ENCODE measurements at places on chromosomes 3 and 15.

GRCh38 chr3:171122240-171122639 lies 95.7 kb upstream of the SLC2A2 start:
- no peak for DNase-seq

- DNase-seq: no peak
Observed at GRCh38 chr3:116476691-116477090, 31.4 kb upstream of the LSAMP start.

GRCh38 chr3:10835406-10835805 lies 19.4 kb downstream of the SLC6A11 start:
- DNase-seq: no peak

GRCh38 chr3:23240171-23240785 lies 37.2 kb downstream of the UBE2E2 start:
- no peak for DNase-seq

DNA sequence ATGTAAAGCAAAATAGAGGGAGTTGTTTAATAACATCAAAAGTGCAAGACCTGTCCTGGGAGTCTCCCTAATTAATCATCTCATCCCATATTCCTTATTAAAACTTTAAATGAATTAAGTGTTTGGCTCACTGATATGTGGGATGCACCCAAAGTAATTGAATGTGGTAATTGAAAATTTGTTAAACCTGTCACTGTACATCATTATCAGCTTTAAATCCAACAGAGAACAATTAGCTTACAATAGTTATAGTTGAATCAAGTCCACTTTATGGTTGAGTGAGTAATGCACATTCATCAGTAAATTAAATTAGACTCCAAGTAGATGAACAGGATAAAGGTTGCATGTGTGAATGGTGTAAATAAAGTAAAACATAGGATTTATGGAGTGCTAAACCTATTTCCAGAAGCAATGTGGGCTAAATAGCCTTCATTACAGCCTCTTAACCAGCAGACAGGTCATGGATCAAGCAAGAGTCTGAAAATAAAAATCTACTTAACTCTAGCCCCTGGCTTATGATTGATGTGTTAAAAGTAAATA lies 608.2 kb upstream of the CCDC54 start:
- no peak for DNase-seq

DNA sequence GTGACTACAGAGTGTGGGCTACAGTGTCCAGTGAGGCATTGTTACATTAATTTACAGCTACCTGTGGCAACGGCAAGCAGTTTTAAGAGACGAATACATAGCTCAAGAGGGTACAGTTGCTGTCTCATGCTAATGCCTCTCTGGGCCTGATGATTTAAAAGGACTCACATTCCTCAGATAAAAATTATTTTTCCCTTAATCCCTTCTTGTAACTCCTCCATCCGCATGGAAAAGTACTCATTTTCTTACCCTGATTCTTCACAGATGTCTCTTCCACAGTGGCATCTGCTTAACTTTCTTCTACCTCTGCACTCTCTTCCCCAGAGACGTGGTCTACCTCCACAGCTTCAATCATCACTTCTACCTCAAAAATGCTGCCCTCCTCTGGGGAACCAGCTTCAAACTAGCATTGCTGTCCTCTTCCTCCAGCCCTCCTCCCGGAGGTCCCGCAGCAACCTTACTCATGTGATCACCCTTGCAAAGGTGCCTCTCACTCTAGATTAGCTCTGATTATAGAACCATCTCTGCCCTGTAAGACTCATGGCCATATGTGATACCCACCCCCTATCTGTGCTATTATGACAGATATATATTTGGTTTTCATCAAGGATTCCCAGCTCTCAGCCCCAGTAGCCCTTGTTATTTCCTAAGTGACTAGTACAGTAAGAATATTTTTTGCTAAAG lies 21.4 kb upstream of the ABHD17C start:
- no peak for DNase-seq

DNA sequence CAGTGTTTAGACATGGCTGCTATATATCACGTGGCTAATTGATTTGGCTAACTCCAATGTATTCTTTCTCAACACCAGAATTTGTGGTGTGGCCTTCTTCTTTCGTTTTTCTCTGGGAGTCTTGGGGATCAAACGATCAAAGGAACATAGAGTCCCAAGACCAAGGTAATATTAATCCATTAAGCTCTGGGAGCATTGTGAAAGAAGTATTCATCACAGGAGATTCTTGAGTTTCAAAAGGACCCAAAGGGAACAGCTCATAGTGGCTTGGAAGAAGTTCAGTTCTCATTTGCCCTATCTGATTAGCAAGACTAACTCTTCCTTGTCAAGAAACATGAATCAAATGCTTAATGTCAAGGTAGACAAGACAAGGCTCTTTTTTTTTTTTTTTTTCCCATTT lies 32.9 kb upstream of the TICRR start:
- DNase-seq: no peak
